ENCODE measurements at places on chromosomes 2 and 18.

GRCh38 chr2:43222475-43223309 is 3.7 kb downstream of the ZFP36L2 start:
- H3K27me3 ChIP-seq = no peaks in the 10 kb centered on the region
- peak overlapping the region; percentile 95 for H3K4me3 ChIP-seq
- peaks cover 39% of the 10 kb centered on the region for H3K36me3 ChIP-seq
- H3K27ac ChIP-seq = peak overlapping the region; percentile 91
- peaks cover 32% of the 10 kb centered on the region for H3K4me1 ChIP-seq

GRCh38 chr2:42142547-42143184 is 26.5 kb upstream of the EML4 start:
- DNase-seq = no peak
- no peaks in the 10 kb centered on the region for H3K27me3 ChIP-seq
- no peak overlapping the region for H3K27ac ChIP-seq
- H3K4me3 ChIP-seq = no peak overlapping the region
- H3K36me3 ChIP-seq = no peaks in the 10 kb centered on the region

GRCh38 chr2:71466301-71467179 is 13.2 kb downstream of the DYSF start:
- DNase-seq = no peak
- H3K4me3 ChIP-seq = peak overlapping the region; percentile 65
- no peaks in the 10 kb centered on the region for H3K36me3 ChIP-seq
- peaks cover 22% of the 10 kb centered on the region for H3K27me3 ChIP-seq
- no peak overlapping the region for H3K27ac ChIP-seq

DNA sequence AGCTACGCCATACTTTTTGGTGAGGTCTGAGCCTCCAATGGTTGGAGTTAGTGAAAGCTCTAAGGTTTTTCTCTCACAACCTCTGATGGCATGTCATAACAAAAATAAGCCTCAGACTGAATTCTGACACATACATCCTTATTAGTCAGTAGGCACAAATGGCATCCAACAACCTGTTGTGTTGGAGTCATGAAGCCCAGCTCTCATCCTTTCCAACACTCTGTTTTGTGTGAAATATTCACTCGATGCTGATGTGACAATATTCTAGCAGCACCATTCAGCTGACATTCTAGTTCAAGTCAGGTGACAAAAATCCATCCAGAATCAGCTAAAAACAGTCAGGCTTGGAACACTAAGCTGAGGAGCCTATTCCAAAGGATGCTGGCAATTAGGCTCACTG is 603.2 kb upstream of the ID2 start:
- DNase-seq = no peak
- H3K4me3 ChIP-seq = no peak overlapping the region
- H3K36me3 ChIP-seq = no peaks in the 10 kb centered on the region
- H3K27me3 ChIP-seq = no peaks in the 10 kb centered on the region

GRCh38 chr18:52435301-52435700 is 95.3 kb downstream of the DCC start:
- no peak overlapping the region for H3K4me3 ChIP-seq
- no peaks in the 10 kb centered on the region for H3K27me3 ChIP-seq
- no peaks in the 10 kb centered on the region for H3K36me3 ChIP-seq
- H3K4me1 ChIP-seq = no peaks in the 10 kb centered on the region
- DNase-seq = no peak

- H3K27me3 ChIP-seq = no peaks in the 10 kb centered on the region
- H3K4me3 ChIP-seq = no peak overlapping the region
- H3K4me1 ChIP-seq = peaks cover 4% of the 10 kb centered on the region
- no peaks in the 10 kb centered on the region for H3K36me3 ChIP-seq
- DNase-seq = no peak
- no peak overlapping the region for H3K27ac ChIP-seq
Measured at GRCh38 chr2:173898996-173899395, 66.2 kb downstream of the SP3 start.

DNA sequence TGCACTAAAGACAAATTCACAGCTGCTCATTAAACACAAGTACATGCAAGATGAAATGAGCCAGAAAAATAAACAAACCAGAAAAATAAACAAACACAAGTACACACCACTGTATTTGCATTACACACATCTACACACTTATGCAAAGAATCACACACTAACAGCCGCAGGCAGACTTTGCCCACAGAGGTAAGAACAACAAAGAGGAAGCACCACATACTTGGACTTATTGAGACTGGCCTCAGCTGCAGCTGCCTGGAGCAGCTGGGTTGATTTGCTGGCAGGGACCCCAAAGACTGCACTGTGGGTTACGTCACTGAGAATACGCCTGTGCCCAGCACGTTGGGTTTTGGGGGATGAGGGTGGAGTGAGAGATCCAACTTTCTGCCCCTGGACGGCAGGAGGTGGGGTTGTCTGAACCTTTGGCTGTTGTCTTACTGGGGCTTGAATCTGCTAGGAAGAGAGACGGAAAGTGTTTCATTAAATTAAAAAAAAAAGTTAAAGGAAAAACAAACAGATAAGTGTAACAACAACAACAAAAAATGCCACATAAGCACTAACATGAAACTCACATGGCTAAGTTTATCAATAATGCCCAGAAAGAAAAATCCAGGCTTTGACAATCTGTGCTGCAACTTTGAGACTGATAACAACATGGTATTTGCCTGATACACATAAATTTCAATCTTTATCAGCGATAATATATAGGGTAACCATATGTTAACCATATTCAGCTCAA is 71.9 kb upstream of the NFU1 start:
- no peak overlapping the region for H3K4me3 ChIP-seq
- H3K27me3 ChIP-seq = no peaks in the 10 kb centered on the region

DNA sequence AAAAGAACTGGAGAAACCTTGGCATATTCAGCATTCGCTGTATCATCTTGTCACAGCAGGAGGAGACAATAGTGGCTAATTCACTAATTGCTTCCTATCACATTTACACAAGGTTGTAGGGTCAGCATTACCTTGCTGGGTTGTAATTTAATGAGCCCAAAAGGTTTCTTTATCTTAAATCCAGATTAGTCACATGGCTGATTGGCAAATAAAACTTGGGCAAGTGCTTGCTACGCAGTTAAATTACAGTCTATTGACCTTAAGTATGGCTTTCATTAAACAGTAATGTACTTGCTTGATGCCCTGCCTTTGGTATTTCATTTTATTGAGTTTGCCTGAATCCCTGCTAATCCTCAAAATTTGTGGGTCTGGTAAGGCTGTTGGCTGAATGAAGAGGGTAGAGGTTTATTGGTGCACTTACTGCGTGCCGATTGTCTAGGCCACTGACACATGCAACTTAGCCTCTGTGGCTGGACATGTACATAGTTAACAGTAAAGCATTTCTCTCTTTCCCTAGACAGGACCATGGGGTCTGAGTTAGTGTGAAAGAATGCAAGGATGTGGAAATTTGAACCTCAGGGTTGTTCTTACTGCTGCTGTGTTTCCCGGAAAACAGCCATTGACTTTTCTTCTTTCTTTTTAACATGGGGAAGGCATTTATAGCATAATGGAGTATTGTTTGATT is 34.3 kb downstream of the FMNL2 start:
- no peaks in the 10 kb centered on the region for H3K27me3 ChIP-seq
- no peaks in the 10 kb centered on the region for H3K36me3 ChIP-seq
- no peak for DNase-seq
- H3K4me3 ChIP-seq = no peak overlapping the region
- no peak overlapping the region for H3K27ac ChIP-seq

- H3K27ac ChIP-seq = no peak overlapping the region
- H3K27me3 ChIP-seq = no peaks in the 10 kb centered on the region
- H3K4me3 ChIP-seq = no peak overlapping the region
- H3K4me1 ChIP-seq = no peaks in the 10 kb centered on the region
Measured at GRCh38 chr2:26617588-26618083, 23.5 kb downstream of the CIB4 start.

GRCh38 chr18:47756364-47757016 is 174.0 kb downstream of the SMAD2 start:
- no peaks in the 10 kb centered on the region for H3K4me1 ChIP-seq
- no peak overlapping the region for H3K27ac ChIP-seq
- H3K4me3 ChIP-seq = no peak overlapping the region

DNA sequence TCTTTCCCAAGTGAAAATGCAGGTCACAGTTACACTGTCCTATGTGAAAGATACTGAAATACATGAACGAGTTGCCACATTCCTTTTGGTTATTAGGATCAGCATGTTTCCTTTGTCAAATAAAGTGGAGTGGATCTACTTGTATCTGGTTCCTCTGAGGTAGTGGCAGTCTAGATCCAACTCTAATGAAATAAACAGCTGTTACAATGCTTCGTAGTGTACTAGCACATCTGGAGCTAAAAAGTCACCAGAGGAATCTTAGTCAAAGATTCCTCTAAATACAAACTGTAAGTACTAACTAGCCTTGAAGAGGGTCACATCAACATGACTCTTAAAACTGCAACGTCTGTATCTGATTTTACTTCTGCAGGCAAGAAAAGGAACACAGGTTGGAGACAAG is 228.9 kb downstream of the DYM start:
- no peaks in the 10 kb centered on the region for H3K27me3 ChIP-seq
- no peak for DNase-seq
- H3K27ac ChIP-seq = no peak overlapping the region
- H3K4me1 ChIP-seq = peaks cover 4% of the 10 kb centered on the region
- H3K36me3 ChIP-seq = peaks cover 5% of the 10 kb centered on the region
- no peak overlapping the region for H3K4me3 ChIP-seq

- no peaks in the 10 kb centered on the region for H3K36me3 ChIP-seq
- no peak overlapping the region for H3K27ac ChIP-seq
- H3K4me3 ChIP-seq = no peak overlapping the region
Measured at GRCh38 chr2:892892-893291, 57.8 kb upstream of the SNTG2 start.

DNA sequence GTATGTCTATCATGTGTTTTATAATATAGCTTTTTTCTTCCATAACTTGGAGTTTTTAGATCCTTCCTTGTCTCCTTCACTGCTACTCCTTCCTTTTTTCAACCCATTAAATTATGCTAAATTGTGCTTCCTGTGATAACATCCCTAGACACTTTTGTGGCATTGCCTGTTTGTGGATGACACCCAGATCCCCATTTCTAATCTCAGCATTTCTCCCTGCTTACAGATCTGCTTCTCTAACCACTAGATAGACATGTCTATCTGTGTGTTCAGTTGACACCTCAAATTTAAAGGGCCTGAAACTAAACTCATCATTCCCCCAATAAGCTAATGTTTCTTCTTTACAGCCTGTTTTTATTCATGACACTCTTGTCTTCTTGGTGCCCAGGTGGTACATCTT is 244.8 kb downstream of the BABAM2 start:
- no peak overlapping the region for H3K4me3 ChIP-seq
- no peaks in the 10 kb centered on the region for H3K36me3 ChIP-seq
- no peak overlapping the region for H3K27ac ChIP-seq
- peaks cover 7% of the 10 kb centered on the region for H3K4me1 ChIP-seq
- no peaks in the 10 kb centered on the region for H3K27me3 ChIP-seq

DNA sequence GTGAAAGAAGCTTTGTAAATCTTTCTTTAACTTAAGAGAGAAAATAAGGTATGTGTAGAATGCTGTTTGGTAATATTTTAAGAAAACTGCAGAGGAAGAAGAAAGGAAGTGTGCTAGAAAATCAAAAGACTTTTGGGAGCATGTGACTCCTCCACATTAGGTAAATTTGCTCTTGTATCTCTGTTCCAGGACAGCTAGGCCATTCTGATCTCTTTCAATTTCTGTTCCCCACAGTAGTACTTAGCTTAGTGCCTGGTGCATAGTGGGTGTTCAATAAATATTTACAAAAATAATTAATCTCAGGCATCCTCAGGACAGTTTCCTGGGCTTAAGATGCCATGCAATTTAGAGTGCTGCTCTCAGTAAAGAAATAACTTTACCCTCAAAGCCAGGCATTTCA is 105.0 kb downstream of the GPD2 start:
- no peaks in the 10 kb centered on the region for H3K36me3 ChIP-seq
- H3K27ac ChIP-seq = no peak overlapping the region
- DNase-seq = no peak
- no peaks in the 10 kb centered on the region for H3K4me1 ChIP-seq
- no peak overlapping the region for H3K4me3 ChIP-seq
- H3K27me3 ChIP-seq = no peaks in the 10 kb centered on the region

DNA sequence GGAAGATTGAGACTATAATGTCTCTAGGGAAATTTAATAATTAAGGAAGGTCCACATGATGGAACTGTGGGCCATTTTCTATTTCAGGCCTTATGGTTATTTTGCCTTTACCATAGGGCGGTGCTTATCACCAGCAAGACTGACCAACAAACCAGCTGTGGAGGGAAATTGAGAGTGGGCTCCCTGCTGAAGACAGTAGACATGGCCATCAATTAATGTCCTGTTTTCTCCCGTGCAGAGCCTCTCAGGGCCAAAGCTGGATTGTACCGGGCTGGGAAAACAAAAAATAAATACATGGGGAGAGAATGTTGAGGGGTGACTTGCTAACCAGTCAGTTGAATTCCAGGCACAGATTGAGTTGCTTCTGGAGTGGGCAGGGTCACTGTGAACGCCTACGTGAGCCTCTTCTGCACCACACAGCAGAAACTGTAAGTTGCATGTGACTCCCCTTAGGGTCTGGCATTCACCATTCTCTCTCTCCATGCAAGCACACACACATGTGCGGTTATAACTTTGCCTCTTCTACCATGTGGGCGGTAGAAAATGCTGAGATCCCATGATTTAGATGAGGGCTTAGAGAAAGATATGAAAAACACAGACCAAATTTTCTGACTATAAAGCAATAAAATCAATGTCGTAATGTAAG is 128.5 kb downstream of the COPS8 start:
- H3K36me3 ChIP-seq = no peaks in the 10 kb centered on the region
- no peaks in the 10 kb centered on the region for H3K4me1 ChIP-seq
- DNase-seq = no peak
- H3K27me3 ChIP-seq = peaks cover 3% of the 10 kb centered on the region
- no peak overlapping the region for H3K4me3 ChIP-seq
- H3K27ac ChIP-seq = no peak overlapping the region
